Posterior cingulate gyrus (tissue), 11 donors: ENCODE measurements at places on chromosomes 13 and 19.

GRCh38 chr19:48329167-48329891 is 4.0 kb downstream of the EMP3 start:
- DNase-seq: no peak

DNA sequence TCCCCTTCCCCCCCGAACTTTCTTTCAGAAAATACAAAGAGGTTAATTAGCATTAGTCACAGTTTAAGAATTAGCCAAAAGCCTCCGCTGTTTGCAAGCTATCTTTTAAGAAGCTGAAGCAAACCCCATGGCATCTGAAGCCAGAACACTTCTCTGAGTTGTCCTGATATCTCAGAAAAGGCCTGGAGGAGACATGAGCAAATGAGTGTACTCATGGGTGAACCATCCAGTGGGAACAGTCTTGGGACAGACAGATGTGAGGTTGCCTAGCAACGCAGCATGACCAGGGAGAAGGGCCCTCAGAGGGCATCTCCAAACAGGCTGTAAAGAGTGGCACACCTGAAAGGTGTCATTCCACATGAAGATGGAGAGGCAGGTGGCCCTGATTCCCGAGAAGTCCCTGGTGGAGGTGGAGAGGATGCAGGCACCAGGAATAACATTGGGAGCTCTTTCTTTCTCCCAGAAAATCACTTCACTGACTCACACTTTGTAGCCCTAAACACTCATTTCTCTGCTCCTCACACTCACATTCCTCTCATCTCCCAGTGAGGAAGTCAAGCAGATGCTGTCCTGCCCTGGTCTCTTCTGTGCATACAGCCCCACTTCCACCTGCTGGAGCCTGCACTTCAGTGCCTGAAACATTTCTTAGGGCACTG is 87.0 kb upstream of the TSHZ3 start:
- DNase-seq: no peak

- DNase-seq: no peak
Observed at GRCh38 chr19:17178291-17178690, 36.9 kb upstream of the USE1 start.

- no peak for DNase-seq
Observed at GRCh38 chr13:60494296-60494695, 97.3 kb downstream of the TDRD3 start.

GRCh38 chr13:45700971-45701900 is 884 bp upstream of the CBY2 start:
- no peak for DNase-seq

- no peak for DNase-seq
Observed at GRCh38 chr13:33204130-33204927, 81.2 kb downstream of the STARD13 start.

DNA sequence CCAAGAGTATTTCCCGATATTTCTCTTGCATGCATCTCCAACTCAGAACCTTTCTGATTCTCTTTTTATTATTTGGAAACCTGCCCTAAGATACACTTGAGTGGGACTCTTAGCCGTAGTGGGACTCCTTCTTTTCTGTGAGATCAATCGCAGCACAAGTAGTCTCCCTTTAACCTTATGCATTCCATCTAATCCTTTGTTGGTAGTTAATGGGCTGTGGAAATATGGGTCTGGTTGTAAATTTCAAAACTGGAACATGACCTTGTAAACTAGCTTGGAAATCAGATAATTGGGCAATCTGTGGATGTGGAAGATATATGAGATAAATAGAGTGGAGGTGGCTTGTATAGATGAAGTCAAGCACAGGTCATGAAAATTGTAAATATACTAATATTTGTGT is 350.0 kb downstream of the NDFIP2 start:
- DNase-seq: no peak

DNA sequence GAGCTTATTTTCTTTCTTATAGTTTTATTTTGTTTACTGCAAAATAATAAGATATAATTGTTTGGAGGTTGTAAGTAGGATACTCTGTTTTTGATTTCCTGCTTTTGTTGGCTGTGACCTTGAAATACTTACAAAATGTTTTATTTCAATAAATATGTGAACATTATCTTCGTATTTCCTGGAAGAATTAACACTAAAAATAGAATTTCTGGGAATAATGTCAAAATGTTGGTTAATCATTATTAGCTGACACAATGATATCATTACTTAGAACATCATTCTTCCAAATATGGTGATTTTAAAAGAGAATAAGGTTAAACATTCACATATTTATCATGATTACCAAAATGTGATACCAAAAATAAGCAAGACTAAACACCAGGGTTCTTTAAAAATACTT is 1148.6 kb upstream of the PRR20A start:
- no peak for DNase-seq

DNA sequence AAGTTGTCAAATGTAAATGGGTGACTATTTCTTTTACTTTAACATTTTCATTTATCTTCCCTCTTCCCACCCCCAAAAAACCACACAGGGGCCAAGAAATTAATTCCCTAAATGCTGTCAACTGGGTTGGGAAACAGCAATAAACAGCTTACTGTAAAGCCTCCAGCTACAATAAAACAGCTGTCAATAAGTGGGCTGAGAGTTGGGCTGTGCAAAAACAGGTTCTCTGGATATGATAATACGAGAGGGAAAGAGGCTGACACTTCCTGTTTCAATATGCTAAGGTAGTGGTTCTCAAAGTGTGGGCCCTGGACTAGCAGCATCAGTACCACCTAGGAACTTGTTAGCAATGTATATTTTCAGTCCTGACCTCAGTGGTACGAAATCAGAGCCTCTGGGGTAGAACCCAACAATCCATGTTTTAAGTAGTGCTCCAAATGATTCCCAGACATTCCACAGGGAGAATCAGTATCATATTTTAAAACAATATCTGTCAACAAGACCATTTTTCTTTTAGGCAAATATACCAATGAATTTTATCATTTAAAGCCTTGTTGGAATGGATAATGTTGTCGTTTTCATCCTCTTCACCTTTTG is 8.4 kb downstream of the PCDH9 start:
- no peak for DNase-seq

DNA sequence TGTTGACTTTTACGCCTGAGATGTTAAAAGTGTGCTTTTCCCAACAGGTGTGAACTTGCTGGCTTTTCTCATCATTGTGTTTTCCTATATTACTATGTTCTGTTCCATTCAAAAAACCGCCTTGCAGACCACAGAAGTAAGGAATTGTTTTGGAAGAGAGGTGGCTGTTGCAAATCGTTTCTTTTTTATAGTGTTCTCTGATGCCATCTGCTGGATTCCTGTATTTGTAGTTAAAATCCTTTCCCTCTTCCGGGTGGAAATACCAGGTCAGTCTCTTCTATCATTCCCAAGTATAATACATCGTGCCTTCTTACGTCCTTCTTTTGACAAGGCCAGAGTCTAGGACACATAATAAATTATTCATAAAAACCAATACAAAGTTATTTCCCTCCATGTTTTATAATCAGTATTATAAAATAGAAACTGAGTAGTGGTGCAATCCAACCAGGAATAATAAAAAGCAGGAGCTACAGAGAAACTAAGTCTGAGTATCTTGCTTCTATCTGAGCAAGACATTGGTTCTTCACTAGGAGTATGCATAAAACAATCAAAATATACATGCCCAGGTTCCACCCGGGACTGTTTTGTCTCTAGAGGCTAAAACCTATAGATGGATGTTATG is 57.9 kb downstream of the RXFP2 start:
- no peak for DNase-seq

- no peak for DNase-seq
Observed at GRCh38 chr13:109529964-109530363, 256.4 kb downstream of the IRS2 start.

- DNase-seq: no peak
Observed at GRCh38 chr13:34371645-34372395, 553.9 kb downstream of the RFC3 start.

DNA sequence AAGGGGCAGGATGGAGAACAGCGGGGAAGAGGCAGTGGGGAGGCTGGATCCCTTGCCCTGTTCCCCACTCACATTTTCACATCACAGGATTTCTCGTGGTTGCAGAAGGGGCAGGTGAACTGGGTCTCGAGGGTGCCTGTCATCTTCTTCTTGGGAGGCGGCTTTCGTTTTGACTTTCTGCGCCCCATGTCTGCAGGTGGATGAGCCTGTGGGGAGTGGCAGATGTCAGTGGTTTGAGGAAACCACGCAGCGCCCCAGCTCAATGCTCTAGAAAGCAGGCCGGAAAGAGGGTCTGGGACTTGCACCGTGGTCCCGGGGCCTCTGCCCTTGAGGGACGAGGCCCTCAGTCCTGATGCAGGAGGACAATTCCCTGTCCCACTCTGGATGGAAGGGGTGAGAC is 4.9 kb downstream of the ELOF1 start:
- no peak for DNase-seq

GRCh38 chr19:48456864-48457263 is 1.5 kb downstream of the KCNJ14 start:
- no peak for DNase-seq

DNA sequence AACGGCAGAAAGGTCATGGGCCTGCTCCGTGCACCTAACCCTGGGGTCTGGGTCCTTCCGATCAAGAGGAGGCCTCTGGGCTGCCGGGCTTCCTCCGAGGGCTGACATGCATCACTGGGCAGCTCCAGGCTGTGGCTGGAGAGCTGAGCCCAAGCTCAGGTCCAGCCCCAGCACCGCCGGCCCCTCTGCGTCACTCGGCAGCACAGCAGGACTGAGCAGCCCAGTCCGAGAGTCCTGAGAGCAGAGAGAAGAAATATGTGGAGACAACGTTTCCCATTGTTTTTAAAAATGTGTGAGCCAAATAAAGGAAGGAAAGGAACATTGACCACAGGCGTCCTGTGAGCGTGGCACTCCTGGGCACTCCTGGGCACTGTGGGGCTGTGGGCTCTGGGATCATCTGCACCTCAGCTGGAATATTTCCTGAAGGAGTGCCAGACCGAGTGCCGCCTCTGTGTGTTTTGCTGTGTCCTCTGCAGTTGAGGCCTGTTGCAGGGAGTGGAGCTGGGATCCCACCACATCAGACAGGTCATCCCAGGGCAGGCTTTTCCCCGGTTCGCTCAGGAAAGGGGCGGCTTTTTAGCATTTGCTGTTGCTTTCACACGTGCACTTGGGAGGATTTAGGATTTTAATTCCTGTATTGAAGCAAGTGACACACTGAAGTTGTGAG is 37.8 kb upstream of the TFDP1 start:
- DNase-seq: no peak

GRCh38 chr13:105871326-105871725 is 664.1 kb downstream of the EFNB2 start:
- no peak for DNase-seq

DNA sequence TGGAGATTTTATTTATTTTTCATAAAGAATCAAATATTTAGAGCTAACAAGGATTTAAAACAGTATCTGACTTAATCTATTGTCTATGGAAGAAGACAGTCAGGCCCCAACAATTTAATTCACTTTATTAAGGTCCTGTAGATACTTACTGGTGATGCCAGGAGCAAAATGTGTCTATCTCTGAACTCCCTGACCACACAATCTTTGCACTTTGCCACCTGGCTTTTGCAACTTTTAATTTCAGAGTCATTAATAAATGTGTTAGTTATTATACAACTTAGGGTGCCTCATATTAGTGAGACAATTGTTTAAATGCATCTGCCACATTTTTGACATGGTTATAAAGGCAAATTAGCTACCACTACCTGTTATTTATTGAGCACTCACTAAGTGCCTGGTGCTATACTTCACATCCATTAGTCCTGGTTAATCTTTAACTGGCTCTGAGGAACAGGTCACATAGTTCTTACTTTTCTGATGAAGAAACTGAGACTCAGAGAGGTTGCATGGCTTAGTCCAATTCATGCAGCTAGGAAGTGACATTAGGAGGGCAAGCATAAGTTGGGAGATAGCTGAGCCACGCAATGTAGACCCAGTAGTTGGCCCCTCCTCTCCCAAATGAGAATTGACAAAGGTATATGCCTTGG is 297.9 kb downstream of the DCT start:
- no peak for DNase-seq

DNA sequence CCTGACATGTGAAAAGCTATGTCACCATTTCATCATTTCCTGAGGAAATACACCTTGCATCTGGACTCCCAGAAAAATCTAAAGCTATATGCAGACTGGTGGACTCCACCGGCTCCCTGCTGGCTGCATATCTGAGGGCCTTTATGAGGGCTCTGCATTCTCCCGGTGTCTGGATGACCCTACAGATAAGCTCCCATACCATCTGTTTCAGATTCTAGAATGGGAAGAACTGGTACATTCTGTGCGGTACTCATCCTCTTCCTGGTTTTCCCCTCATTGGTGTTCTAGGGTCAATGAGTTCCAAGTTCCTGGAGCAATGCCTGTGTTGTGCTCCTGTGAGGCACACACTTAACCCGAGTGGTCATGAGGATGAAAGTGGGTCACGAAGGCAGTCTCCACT is 60.4 kb downstream of the COL4A1 start:
- no peak for DNase-seq

DNA sequence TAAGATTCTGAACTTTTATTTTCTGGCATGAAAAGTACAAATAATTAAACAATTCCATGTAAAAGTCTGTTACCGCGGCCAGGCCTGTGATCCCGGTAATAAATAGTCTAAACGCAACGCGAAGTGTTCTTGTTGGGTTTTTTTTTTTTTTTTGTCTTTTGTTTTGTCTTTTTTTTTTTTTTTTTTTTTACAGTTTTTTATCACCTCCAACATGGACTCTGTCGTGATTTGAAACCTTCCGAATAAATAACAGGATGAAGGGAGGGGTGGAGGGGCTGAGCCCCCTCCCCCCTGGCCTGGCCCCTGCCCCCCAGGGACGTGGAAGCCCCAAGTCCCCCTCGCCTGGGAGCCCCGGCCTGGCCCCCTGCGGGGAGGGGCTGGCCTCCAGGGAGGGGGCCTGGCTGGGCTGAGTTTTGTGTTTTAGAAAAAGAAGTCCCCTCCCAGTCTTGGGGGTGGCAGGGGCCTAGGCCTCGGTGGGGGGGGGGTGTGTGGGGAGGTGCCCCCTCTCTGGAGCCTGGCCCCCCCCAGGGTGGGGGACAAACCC is 16.0 kb downstream of the PRKCSH start:
- DNase-seq: no peak

GRCh38 chr13:63909726-63910375 is 2494.2 kb upstream of the PCDH20 start:
- DNase-seq: no peak

DNA sequence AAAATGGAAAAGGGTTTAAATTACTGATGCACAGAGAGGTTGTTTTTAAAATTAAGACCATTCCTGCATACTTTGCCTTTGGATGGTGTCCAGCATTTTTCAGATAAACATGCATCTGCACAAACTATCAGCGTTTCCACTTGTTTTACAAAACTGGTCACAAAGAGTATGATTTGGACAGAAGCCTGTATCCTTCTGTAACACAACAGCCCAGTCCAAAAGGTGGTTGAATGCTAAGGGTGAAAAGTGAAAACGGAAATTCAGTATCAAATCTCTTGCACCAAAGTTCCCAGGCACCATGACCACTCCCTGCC is 21.7 kb upstream of the DOCK9 start:
- DNase-seq: no peak

- no peak for DNase-seq
Observed at GRCh38 chr13:20559659-20560356, 7.1 kb upstream of the IFT88 start.

DNA sequence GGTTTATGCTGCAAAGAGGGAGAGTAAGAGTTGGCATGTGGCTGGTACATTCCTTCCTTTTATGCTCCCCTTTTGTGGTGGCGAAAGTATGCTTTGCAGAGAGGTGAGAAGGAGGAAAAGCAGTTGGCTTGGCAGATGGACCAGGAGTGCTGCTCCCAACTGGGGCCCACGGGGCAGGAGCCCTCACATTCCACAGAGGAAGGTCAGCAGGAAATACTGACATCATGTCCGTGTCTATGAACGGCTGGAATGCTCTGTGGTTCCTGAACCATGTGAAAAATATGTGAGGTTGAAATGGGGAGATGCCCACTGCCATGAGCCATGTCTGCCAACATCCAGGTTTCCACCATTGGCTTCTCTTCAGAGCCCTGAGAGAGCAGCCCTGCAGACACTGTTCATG is 33.3 kb upstream of the GAS6 start:
- DNase-seq: no peak
